Mucosa of descending colon (tissue), 3 donors: ENCODE measurements at places on chromosomes 12 and 14. TPM values are rescaled to one million over a fixed set of nuclear protein-coding genes. Genes with fewer than 3 reads are reported as not detected.

Gene HOXC11
- not detected for total RNA-seq

Gene IL31
- not detected for total RNA-seq

Gene RAPGEF3
- total RNA-seq: 11.4 TPM

Gene POTEM
- total RNA-seq: not detected

Gene CDH24
- 4.4 TPM for total RNA-seq

Gene BTG1
- total RNA-seq: 147 TPM

Gene AQP6
- total RNA-seq: 0.54 TPM

Gene VRTN
- not detected for total RNA-seq

Gene ACOT4
- 4.6 TPM for total RNA-seq

- no peak for DNase-seq
These were observed 11.2 kb upstream of the MRPL42 start for GRCh38 chr12:93456077-93456476.

DNA sequence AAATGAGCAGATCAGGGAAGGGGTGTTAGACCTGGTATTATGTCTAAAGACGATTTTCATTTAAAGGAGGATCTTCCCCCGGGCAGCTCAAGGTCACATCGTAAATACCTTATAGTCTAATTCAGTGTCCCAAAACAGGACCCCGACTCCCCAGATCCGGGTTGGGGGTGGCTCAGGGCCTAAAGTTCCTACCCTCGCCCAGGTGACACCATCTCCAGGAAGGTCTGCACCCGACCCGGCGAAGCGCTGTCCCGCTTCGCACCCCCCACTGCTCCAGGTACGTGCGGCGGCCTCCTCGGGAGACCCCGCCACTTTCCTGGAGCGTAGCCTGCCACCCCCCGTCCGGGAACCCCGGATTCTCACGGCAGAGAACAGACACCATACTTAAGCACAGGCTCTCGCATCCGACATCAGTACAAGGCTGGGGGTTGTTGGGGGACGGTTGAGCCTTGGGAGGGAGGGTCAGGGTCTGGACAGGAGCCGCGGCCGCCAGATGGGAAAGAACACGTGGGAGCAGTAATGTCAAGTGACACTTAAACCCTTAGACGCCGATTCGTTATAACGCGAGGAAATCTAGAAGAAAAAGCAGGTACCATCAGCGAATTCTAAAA, 556 bp downstream of the TIMM9 start:
- peak; percentile 74 for DNase-seq

DNA sequence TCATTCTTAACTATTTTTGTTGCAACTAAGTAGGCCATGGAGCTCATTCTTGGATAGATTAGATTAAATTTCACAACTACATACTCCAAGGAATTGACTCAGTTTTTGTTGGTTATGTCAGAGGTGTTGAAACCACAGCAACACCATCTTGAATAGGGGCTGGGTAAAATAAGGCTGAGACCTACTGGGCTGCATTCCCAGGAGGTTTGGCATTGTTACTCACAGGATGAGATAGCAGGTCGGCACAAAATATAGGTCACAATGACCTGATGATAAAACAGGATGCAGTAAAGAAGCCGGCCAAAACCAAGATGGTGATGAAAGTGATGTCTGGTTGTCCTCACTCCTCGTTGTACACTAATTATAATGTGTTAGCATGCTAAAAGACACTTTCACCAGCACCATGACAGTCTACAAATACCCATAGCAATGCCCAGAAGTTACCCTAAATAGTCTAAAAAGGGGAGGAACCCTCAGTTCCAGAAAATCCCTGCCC, 20.9 kb downstream of the DMAC2L start:
- DNase-seq: no peak

- no peak for DNase-seq
These were observed 170.8 kb upstream of the RASSF8 start for GRCh38 chr12:25787701-25788100.

DNA sequence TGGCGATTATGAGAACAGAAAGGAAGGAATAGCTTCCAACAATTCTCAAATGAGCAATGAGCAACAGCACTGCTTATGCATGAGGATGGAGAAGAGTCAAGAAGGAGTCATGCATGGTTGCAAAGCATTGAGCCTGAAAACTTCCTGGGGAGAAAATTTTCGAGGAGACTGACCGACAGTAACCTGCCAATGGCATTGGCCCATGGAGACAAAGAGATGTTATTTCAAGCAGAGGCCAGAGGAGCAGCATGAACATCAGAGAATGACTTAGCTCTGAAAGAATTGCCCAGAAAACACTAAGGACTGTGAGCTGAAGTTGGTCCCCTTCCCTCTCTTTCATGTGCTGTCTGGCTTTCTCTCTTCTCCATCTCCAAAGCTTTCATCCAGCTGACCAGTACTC, 343.4 kb downstream of the ADAMTS20 start:
- DNase-seq: no peak

- no peak for DNase-seq
These were observed 1094.0 kb downstream of the TMEM121 start for GRCh38 chr14:106620368-106620767.

DNA sequence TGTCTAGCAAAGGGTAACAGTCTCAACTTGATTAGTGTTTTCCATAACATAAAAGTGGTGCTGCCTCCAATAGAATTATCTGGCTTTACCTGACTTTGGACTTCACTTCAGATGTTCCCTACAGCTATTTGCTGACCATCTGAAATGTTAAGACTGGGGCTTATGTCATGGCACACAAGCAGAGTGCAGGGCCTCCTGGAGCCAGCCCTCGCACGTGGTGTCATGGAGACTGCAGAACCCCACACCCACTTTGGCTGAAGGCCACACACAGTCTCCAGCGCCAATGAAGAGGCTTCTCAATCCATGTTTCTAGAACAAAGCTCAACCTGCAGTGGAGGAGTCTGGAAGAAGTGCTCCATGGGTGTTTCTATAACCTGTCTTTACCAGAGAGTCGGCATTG, 169.6 kb upstream of the FRMD6 start:
- DNase-seq: no peak

DNA sequence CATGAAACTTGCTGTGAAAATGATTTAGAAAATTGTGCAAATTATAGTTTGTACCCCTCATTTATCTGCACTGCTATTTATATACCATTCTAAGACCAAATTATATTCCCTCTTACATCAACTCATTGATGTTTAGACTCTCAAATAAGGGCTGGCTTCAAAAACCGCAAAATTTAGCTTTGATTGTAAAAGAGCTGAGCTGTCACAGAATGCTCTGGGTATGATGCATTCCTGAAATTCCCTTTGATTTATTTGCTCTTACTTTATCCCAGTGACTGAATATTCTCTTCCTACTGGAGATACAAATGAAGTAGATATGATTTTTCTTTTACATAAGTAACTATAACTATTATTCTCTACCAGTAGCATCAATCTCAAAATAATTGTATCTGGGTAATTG, 78.0 kb upstream of the TMTC2 start:
- DNase-seq: no peak

DNA sequence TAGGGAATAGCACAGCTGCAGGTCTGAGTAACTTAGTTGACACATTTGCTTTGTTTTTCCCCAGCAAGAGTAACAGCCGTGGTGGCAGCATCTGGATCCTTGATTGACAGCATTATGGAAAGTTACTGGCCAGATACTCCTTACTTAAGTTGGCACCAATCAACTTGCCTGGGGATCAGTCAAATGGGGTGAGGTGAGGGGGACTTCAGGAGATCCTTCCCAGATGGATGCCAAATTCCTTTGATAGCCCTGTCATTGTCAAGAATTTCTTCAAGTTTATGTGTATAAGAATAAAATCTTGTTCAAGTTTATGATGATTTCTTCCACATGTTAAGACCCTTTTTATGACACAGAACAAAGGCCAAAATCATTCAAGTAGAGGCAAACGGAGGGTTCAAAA, 618.4 kb downstream of the SLC6A15 start:
- no peak for DNase-seq

DNA sequence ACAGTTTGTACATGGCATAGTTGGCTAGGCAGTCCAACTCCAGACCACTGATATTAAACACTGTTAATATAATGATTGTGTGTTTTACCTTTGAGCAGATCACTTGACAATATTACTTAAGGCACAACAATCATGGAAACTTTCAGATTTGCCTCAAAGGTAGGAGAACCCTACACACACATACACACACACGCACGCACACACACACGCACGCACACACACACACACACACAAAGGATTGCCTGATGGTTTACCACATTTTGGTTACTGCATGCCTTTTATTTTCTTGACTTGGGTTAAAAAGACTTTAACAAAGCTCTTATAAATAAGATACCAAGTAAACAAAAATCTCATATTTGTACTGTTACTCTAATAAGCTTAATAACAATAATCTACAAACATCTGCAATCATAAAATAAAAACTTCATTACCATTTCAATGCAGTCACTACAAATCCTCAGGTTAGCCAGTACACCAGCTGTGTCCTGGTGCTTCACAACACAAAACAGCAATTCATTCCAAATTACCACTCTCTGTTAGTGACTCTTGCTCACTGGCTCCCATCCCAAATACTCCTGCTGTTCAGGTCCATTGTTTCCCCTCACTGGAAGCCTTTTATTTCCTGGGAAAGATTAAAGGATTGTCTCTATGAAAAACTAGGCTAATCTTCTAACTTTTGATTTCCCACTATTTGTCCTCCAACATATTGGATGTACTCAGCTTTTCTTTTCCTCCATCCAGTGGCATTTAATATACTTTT, 175.2 kb upstream of the ATP2B1 start:
- no peak for DNase-seq

DNA sequence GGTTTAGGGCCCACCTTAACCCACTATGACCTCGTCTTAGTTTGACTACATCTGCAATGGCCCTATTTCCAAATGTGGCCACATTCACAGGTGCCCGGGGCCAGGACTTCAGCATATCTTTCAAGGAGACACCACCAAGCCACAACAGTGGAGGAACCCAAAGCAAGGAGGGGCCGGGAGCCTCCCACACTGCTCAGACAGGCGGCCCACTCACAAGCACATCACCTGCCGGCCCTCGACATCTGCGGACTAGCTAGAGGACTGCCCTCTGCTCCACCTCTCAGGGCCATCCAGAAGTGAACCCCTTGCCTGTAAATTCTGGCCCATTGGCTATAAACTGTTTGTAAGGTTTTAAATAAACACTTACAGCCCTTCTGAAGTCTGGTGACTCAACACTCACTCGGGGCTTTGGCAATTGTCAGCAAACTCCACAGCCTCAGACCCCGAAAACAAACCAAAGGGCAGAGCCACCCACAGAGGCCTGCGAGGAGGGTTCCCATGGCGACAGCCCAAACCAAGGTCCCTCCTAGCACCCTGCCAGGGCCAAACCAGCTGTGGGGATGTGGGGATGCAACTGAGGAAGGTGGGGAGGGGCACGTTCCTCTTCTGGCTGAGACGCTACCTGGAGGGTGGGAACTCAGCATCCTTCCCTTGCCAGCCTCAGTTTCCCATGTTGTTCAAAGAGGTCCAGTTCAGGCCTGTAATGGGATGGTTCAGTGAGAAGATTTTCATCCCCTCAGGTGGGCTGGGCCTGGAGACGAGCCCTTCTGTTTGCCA, 95.8 kb downstream of the DICER1 start:
- no peak for DNase-seq

DNA sequence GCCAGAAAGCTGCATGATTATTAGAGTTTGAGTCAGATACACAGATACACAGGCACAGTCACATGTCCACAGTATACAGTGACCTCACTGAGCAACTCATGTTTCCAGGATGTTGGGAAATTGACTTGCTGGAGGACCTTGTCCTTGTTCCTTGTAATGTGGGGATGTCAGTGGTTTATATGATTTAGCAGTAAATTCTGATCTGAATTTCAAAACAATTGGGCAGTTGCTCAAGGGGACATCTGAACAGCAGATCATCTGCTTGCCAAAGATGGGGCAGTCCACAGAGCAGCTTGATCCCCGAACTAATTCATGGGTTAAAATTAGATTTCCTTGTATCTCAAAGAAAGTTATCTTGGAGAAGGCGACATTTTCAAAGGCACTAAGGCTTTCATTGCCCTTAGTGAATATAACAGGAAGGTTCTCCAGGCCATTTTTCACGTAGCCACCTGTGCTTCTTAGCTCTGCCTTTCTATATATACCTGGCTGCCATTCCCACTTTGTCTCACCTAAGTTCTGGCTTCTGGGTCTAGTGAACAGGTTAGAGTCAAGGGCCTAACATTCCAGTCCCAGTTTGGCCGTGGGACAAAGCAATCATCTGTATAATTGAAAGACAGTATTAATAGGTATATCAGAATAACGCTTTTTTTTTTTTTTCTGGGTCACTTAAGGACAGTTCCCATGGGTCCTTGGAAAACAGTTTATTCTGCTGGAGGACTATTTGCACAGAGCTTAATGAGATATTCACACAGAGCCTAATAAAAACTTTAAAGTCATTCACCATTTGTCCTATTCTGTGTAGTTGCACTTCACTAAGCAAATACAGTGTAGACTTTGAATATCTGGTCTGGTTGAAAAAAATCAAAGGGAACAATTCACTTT, 64.9 kb upstream of the STRN3 start:
- no peak for DNase-seq

DNA sequence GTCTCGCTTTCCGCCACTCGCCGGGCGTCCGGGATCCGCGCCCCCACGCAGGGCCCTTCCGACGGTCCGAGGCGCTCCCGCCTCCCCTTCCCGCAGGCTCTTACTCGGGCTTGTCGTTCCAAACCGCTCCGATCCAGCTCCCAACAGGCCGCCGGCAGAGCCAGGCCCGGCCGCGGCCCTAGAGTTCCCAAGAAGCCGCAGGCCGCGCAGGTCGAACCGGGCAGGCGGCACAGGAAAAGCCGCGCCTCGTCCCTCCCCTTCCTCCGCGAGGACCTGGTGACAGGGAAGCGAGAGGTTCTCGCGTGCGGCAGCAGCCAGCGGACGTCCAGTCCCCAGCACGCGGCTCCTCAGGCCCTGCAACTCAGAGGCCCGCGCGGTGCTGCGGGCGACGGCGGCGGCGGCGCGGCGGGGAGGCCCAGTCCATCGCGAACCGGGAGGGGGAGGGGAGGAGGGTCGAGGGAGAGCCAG, 272 bp downstream of the HECTD1 start:
- DNase-seq: peak; percentile 93

- DNase-seq: no peak
These were observed 191.9 kb downstream of the SOX5 start for GRCh38 chr12:23757541-23757962.

GRCh38 chr14:101058571-101058970, 155.0 kb upstream of the RTL1 start:
- no peak for DNase-seq

DNA sequence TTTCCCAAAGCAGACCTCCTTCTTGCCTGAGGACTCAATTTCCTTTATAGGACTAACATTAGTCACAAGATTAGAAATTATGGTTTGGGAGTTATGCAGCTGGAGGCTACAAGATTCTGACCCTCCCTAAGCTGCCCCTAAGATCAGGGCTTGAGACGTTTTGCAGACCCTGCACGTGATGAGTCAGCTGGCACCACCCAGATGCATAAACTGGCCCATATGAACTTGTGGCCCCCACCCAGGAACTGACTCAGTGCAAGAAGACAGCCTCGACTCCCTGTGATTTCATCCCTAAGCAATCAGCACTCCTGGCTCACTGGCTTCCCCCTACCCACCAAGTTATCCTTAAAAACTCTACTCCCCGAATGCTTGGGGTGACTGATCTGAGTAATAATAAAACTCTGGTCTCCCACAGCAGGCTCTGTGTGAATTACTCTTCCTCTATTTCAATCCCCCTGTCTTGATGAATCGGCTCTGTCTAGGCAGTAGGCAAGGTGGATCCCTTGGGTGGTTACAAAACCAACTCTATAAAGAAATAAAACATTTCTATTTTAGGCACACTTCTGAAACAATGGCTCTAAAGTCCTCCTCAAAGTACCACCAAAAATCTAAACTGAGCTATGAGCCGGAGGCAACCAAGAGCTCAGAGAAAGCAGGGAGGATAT, 233.4 kb downstream of the TMEM132D start:
- DNase-seq: no peak

GRCh38 chr12:92921877-92922276, 7.2 kb downstream of the EEA1 start:
- no peak for DNase-seq
